ENCODE measurements at places on chromosomes 5 and 9.

- DNase-seq: no peak
Measured at GRCh38 chr5:72244862-72245371, 75.1 kb downstream of the MRPS27 start.

GRCh38 chr5:179129607-179130071, 69.5 kb downstream of the ZNF354C start:
- no peak for DNase-seq

DNA sequence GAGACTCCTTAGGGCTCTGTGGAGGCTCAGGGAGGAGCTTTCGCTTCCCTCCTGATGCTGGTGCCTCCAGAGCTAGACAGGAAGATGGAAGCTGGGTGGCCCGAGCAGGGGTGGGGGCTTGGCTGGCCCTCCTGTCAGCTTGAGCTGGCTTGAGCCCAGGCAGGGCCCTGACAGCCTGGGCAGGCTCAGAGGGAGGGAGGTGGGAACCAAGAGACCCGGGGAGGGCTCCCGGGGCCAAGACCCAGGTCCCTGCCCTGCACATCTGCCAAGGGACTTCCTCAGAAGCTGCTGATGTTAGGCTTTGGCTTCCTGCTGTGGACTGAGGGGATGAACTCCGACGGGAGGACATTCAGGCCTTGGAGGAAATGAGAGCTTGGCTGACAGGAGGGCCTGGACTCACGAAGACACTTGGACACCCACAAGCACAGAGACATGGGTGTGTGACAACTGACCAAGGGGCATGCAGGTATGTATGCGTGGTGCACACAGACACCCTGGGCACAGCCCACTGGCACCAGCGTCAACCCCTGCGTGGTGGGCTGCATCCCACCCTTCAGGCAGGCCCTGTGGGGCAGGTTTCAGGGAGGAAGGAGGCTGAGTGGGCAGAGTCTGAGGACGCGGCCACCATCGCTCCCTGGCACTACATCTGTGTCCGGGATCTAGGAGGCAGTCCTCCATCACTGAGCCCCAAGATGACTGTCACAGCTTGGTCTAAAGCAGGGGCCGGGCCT, 1.7 kb upstream of the LTC4S start:
- no peak for DNase-seq

GRCh38 chr5:129170050-129170449, 75.5 kb downstream of the ISOC1 start:
- no peak for DNase-seq

GRCh38 chr5:72662936-72663335, 153.5 kb upstream of the TNPO1 start:
- no peak for DNase-seq

- DNase-seq: no peak
Measured at GRCh38 chr9:3756071-3756470, 230.3 kb upstream of the RFX3 start.

- DNase-seq: no peak
Measured at GRCh38 chr9:6495466-6495865, 82.5 kb downstream of the UHRF2 start.
